ENCODE measurements at places on chromosomes 1 and 21.

GRCh38 chr1:109531826-109532364, 7.8 kb upstream of the GPR61 start:
- no peak for DNase-seq

GRCh38 chr21:41338455-41338854, 21.9 kb downstream of the FAM3B start:
- no peak for DNase-seq

- DNase-seq: no peak
These were observed 22.5 kb upstream of the PEF1 start for GRCh38 chr1:31667065-31667785.

GRCh38 chr1:92327794-92328193, 28.9 kb downstream of the RPAP2 start:
- DNase-seq: no peak

- peak; percentile 33 for DNase-seq
These were observed 66.6 kb downstream of the NAV1 start for GRCh38 chr1:201605385-201606010.

DNA sequence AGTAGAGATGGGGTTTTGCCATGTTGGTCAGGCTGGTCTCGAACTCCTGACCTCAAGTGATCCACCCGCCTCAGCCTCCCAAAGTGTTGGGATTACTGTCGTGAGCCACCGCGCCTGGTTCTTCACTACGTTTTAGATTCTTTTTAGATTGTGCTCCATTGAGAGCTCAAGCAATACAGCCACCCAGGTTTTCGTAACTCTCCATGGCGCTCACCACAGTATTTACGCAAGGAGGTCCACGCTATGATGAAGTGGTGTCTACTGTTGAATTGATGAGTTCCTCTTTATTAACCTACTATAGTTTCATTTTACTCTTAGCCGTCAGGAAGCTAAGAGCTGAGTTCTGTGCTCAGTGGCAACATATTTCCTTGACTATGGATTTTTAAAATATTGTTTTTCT, 1.8 kb upstream of the KIF1B start:
- no peak for DNase-seq

DNA sequence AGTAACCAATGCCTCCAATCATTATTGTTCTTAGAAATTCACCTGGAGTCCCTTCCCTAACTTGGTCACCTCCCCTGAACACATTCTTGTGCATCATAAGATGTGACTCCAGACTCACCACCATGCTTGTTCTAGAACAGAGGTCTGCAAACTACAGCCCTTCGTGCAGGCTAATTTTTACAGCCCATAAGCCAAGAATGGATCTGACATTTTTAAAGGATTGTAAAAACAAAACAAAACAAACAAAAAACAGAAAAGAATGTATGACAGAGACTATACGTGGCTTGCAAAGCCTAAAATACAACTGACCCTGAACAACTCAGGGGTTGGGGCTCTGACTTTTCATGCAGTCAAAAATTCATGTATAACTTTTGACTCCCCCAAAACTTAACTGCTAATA, 6.2 kb upstream of the HIVEP3 start:
- no peak for DNase-seq

- DNase-seq: no peak
These were observed 18.5 kb downstream of the CHIT1 start for GRCh38 chr1:203210988-203211387.

- DNase-seq: no peak
These were observed 244.1 kb upstream of the MAP1LC3C start for GRCh38 chr1:242242983-242243382.

GRCh38 chr1:77438236-77438913, 156.6 kb downstream of the AK5 start:
- DNase-seq: peak; percentile 40

- DNase-seq: no peak
These were observed 70.9 kb upstream of the COL6A1 start for GRCh38 chr21:45910548-45911221.

Data from amniotic epithelial cell (primary cell).